ENCODE measurements at places on chromosomes 6 and 20.

DNA sequence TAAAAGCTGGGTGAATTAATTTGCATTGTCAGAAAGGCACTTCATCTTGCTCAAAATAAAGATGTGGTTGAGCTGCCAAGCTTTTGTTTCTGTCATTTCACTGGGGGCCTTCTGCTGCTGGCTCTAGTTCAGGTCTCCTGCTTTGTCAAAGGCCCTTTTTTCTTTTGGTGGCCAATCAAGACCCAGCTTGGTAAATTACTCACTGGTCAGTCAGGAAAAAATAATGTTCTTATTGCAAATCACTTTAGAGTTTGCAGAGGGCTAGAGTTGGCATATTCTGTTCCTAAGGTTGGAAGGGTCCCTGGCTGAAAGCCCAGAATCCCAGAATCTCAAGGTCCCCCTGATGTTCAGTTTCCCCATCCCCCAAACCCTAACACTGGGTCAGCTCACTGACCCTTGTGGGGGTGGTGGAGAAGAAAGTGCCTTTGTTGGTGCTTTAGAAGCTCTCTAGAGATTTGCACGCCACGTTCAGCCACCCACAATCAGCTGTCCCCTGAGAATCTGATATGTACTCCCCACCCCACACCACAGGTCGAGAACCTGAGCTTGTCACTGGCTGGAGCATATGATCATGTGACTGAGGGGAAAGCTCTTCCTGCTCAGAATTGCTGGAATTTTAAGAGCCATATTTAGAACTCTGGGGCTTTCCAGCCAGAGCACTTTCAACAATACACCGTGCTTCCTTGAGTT is 21.7 kb upstream of the BNIP5 start:
- no peak for DNase-seq

DNA sequence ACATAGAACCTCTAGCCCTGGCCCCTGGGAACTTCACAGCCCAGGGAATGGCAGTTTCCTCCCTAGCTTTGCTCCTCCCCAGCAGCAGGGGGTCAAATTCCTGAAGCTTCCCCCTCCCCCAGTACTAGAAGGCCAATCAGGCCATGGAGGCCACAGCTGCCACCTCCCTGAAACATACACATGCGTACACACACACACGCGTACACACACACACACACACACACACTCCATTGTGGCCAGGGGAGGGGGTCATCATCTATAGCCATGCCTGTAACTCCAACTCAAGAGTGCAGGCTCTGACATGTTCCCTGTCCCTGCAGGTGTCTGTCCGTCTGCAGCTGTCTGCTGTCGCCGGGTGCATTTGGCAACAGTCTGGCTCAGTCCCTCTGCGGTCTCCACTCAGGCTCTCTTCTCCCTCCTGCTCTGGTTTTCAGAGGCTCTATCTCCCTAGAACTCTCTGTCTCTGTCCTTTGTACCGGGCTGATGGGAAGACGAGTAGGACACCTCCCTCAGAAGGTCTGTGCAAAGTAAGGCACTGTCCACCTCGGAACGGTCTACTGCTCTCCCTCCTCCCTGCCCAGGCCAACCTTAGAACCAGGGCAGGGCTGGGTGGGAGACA is 1.4 kb downstream of the LRFN2 start:
- DNase-seq, result peak; percentile 9

DNA sequence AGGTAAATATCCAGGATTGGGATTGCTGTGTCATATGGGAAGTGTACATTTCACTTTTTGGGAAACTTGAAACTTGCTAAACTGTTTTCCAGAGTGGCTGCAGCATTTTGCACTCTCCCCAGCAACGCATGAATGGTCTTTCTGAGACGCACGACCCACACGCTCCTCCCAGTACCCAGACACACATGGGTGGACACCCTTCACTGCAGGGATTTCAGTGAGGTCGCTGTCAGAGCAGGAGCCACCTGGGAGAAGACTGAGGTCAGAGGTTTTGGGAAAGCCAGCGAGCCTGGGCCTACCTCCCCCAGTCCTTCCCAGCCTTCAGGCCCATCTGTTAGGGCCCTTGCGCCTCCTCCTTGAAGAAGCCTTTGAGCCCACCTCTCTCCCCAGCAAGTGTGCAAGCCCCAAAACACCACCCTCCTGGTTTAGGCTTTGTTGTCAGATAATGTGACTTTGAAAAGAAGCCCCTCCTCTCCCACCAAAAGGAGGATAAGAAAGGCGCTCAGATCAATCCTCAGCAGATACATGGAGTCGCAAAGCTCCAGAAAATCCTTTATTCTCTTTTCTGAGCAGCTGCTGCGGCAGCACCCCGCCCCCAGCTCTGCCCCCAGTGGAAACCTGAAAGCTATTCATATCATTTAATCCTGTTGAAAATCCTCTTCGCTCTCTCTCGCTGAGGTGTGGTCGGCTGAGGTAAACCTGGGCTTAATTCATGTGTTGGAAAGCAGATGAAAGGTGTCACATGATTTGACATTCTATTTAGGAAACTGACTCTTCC is 12.7 kb upstream of the JAG1 start:
- DNase-seq, result no peak

- no peak for DNase-seq
Measured at GRCh38 chr20:37803438-37804307, 99.3 kb upstream of the VSTM2L start.

DNA sequence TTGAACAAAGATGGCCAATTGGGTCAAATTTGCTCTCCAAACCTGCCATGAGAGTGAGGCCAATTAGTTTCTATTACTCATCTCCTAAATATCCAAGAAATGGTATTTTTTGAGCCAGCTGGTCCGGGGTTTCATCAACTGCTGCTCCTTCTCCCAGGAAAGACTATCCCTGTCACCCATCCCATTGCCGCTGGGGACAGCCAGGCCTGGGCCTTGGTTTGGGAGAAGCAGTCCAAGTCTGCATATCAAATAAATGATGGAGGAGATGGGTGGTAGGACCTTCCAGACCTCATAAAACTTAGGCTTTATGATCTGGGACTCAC is 46.7 kb upstream of the TTPAL start:
- no peak for DNase-seq

DNA sequence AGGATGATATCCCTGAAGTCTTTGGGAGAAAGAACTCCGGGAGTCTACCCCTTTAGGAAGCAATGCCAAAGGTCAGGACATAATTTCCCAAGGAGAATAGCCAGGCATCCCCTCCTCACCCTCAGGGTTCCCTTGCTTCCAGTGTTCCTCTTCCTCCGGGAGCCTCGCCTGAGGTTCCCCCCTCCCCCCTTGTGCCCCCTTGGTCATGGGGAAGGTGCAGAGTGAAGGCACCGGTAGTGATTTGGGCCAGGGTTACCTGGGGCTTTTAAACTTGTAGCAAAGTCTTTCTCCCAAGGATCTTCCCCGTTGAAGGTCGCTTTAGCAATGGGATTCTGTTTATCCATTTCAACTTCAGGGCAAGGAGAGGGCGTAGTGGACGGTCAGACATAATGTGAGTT is 1.2 kb downstream of the ISM1 start:
- no peak for DNase-seq

DNA sequence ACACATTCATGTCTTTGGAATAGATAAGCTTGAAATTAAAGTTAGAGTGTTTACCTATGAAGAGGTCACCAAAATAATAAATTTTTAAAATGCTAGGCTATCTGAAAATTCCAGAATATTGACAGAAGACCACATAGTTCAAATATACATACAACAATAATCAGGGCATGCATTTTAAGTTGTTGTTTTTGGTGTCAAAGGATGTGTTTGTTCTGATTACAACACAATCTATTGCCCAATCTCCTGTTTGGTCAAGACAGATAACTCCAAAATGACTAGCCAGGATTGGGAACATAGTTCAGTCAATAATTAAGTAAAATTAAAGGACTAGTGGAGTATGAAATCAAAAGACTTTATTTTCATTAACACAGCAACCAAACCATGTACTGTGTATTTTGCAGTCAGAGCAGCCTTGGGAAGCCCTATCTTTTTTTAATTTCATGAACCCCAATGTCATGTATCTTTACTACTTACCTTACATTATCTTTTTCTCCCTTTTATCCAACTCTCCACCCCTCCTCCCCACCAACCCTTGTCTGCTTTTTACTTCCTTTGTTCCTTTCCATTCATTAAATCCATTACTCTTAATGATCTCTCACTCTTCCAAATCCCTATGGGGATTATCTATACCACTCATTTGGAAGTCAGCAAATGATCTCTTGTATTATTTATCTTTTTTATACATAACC is 111.2 kb downstream of the CDK19 start:
- no peak for DNase-seq

DNA sequence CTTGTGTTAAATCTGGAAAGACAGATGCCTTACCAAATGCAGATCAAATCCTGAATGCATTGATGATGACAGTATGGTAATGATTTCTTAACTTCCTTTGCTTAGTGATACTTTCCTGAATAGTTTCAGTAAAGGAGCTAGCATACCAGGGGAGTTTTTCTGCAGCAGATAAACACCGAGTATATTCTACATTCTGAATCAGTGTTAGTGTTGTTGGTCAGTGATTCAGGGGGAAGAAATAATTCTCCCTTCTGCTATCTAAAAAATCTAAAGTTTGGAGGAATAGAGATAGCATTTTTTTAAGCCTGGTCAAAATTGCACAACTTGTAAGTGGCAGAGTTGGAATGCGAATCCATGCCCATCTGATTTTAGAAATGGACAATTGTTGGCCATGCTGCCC is 512.2 kb upstream of the MARCKS start:
- DNase-seq, result no peak

DNA sequence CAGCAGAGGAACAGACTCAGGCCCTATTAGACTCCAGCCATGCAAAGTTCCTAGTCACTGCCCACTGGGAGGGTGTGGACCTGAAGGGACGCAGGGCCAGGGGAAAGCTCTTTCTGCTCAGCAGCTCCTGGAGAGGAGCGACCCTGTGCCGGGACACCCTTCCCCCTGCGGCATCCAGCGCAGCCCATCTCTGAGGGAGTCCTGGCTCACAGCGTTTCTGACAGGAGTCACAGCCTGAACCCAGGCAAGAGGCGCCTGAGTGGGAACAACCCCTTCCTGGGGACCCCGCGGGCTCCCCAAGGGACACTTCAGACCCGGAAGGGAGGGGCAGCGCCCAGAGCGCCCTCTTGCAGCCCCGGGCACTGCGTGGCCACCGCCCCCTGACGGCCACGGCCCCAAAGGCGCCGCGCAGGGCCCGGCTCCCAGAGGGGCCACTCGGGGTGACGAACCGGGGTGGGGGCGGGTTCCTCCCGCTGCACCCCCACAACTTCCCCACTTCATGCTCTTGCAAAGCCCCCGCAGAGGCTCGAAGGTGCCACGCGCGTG is 862 bp downstream of the UCKL1 start:
- no peak for DNase-seq

- DNase-seq, result peak; percentile 74
Measured at GRCh38 chr6:42960243-42961019, at the start of gene GNMT. TSS of gene GNMT (plus strand) at chr6:42960754. CDS start at chr6:42960768, 14 bp downstream.

DNA sequence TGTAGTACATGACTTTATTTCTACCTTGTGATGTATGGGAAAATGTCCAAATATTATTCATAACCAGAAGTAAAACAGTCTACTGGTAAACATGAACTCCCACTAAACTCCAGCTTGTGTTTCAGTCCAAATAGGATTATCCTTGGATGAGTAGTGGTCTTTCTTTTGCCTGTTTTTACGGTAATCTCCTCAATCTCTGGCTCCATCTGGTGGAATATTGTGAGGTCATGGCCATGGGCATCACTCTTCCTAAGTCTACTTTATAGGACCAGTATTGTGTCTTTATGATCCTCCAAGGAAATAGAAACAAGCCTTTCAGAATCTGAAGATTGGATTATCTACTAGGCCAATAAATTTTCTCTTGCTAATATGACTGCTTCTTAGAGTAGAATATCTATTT is 505.0 kb downstream of the BMP2 start:
- no peak for DNase-seq

DNA sequence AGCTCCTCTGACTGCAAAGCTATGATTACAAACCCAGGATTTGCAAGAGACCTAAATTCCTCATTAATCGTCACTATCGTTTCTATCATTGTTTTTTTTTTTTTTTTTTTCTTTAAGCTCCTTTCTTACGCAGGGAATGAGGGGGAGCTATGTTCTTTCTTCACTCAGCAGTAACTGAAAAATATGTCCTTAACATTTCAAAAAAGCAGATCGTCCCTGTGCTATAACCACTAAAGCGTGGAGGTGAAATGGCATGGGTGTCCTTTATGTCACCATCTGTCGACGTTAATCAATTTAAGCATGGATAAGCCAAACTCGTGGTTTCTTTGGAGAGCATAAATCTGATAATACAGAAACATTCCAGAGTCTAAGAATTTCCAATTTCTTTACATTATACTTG is 67.9 kb upstream of the TRAF3IP2 start:
- no peak for DNase-seq

- no peak for DNase-seq
Measured at GRCh38 chr6:50976907-50977306, 158.2 kb downstream of the TFAP2B start.

DNA sequence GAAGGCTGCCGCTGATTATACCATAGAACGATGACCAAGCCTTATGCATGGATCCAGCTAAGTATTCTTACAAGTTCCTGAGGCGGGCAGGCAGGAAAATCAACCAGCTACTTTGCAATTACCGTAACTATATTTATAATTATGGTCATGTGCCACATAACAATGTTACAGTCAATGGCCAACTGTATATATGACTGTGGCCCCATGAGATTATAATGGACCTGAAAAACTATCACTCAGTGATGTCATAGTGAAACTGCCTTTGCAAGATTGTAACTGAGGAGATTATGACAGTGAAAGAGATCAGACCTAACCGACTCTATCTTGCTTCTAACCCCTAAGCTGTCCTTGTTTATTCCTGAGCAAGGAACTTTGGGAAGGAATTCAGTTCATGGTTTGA is 33.1 kb upstream of the FAM135A start:
- DNase-seq, result no peak

- no peak for DNase-seq
Measured at GRCh38 chr6:151330130-151330696, 61.1 kb downstream of the ZBTB2 start.

GRCh38 chr20:2983508-2983907 is 59.9 kb upstream of the GNRH2 start:
- DNase-seq, result no peak

DNA sequence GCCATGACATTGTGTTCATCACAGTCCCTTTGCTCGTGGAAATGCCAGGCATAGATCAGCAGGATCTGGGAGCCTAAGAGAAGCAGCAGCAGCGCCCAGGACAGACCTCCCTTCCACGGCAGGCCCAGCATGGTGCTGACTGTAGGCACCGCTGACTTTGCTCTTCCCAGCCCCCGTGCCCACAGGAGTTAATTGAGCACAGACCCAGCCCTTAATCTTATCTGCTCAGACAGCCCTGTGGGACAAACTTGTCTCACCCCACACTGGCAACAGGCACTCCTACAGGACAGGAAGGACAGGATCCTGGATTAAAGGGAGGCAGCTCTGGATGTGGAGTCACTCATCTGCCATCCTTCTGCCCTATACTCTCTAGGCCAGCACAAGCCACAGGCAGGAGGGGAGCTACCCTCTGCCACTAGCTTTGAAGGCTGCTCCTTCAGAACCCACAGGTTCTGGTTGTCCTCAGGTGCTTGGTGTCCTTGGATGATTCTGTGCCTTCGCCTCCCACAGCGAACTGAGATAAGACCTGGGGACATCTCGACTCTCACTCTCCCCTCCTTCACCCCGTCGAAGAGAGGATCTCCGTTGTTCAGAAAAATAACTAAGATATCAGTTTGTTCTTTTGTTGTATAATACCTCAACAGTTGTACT is at the start of gene CST9L:
Gene CST9L, minus strand, starts transcription at position 165 of the 651 bp plus-strand sequence. Its CDS starts 34 bp downstream, at position 131.
- DNase-seq, result no peak

Data from left colon (tissue), 2 donors.